Uterus (tissue), 4 donors: ENCODE measurements at places on chromosomes 16 and 17. TPM values are rescaled to one million over a fixed set of nuclear protein-coding genes. Genes with fewer than 3 reads are reported as not detected.

Gene CBLN1
- total RNA-seq, result not detected

Gene SOCS7
- total RNA-seq, result 7.7 TPM

Gene GPR142
- 0.73 TPM for total RNA-seq

- H3K27me3 ChIP-seq, result no peaks in the 10 kb centered on the region
- no peak for DNase-seq
- H3K27ac ChIP-seq, result no peak overlapping the region
- H3K4me1 ChIP-seq, result no peaks in the 10 kb centered on the region
Observed at GRCh38 chr17:73533781-73534180, 110.5 kb downstream of the SDK2 start.

GRCh38 chr16:1005286-1005685 is 23.7 kb downstream of the SOX8 start:
- no peak overlapping the region for H3K4me3 ChIP-seq
- H3K27ac ChIP-seq, result no peak overlapping the region
- no peaks in the 10 kb centered on the region for H3K27me3 ChIP-seq
- no peak for DNase-seq

DNA sequence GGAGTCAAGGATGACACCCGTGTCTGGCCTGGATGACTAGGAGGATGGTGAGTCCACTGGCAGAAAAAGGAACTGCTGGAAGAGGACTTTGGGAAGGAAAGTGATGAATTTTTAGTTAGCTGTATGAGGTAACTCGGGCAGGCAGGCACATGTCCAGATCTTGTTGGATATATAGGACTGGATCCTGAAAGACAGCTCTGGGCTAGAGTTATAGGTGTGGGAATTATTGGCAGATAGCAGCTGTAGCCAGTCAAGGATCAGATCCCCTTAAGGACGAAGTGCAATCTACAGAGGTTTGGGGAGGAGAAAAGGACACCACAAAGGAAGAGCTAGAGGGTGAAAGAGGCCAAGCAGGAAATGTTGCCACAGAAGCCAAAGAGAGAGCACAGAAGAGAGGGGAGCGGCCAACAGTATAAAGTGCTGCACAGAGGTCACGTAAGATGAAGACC is 10.1 kb downstream of the CYB5D1 start:
- H3K27me3 ChIP-seq, result no peaks in the 10 kb centered on the region
- H3K27ac ChIP-seq, result no peak overlapping the region
- no peaks in the 10 kb centered on the region for H3K36me3 ChIP-seq

GRCh38 chr17:75755990-75756389 is 9.0 kb downstream of the GALK1 start:
- H3K4me1 ChIP-seq, result no peaks in the 10 kb centered on the region
- no peak overlapping the region for H3K27ac ChIP-seq
- no peaks in the 10 kb centered on the region for H3K27me3 ChIP-seq
- no peak overlapping the region for H3K4me3 ChIP-seq
- DNase-seq, result no peak

- H3K27me3 ChIP-seq, result no peaks in the 10 kb centered on the region
- no peak overlapping the region for H3K4me3 ChIP-seq
- no peak overlapping the region for H3K27ac ChIP-seq
- no peaks in the 10 kb centered on the region for H3K4me1 ChIP-seq
- H3K36me3 ChIP-seq, result no peaks in the 10 kb centered on the region
Observed at GRCh38 chr16:14364386-14365199, 265.5 kb downstream of the PARN start.

- H3K27ac ChIP-seq, result peak overlapping the region; percentile 30
- DNase-seq, result peak; percentile 75
- no peaks in the 10 kb centered on the region for H3K27me3 ChIP-seq
- H3K4me1 ChIP-seq, result no peaks in the 10 kb centered on the region
- H3K36me3 ChIP-seq, result no peaks in the 10 kb centered on the region
Observed at GRCh38 chr16:84633622-84634021, 14.7 kb upstream of the KLHL36 start.

- no peak for DNase-seq
- H3K27ac ChIP-seq, result no peak overlapping the region
- no peak overlapping the region for H3K4me3 ChIP-seq
- H3K4me1 ChIP-seq, result peaks cover 7% of the 10 kb centered on the region
- H3K36me3 ChIP-seq, result no peaks in the 10 kb centered on the region
Observed at GRCh38 chr17:34156401-34156740, 98.7 kb upstream of the CCL2 start.

- no peak for DNase-seq
- H3K27ac ChIP-seq, result no peak overlapping the region
- no peak overlapping the region for H3K4me3 ChIP-seq
- H3K36me3 ChIP-seq, result no peaks in the 10 kb centered on the region
- H3K27me3 ChIP-seq, result no peaks in the 10 kb centered on the region
Observed at GRCh38 chr17:59149051-59149450, 5.9 kb downstream of the SKA2 start.
